Stimulated activated naive CD8-positive, alpha-beta T cell treated with anti-CD3 and anti-CD28 coated beads, Interleukin-15, amount 100 ng/mL, for 72 hours (primary cell): ENCODE measurements at places on chromosomes 5 and 9.

GRCh38 chr9:97903177-97903576, 19.1 kb downstream of the TRMO start:
- DNase-seq = no peak

GRCh38 chr5:160978944-160979343, 126.9 kb upstream of the ATP10B start:
- no peak for DNase-seq

DNA sequence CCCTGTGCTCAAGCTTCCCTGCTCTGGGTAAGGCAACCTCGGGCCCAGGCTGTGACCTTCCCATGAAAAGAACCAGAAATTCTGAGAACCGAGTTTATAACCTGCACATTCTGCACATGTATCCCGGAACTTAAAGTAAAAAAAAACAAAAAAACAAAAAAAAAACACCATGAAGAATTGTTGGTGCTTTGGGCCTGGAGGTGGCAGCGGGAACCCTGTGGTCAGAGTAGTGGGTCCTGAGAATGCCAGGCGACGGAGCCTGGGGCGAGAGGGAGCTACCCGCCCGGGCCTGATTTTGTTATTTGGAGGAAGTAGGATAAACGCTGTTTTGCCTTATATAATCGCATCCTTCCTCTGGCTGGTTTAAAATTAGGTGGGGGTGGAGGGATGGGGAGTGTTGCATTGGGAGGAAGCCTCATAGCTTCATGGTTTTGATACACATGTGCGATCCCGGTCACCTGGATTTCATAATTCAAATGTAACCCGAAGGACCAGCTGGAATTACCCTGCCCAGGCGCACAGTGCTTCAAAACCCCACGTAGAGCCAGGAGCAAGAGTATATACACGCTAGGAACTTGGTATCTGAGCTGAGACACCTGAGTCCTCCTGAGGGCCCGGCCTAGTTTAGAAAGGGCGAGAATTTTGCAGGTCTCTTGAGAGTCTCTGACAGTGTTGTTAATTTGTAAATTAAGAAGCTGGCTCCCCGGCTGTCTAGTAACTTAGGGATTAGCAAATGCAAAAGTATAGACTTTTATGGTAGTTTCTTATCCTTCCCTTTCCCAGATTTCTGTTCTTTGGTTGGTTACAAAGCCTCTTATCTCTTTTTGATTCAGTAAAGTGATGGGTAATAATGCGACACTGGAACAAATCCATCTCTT, 2.8 kb downstream of the MSX2 start:
- DNase-seq = no peak

GRCh38 chr5:21806943-21807342, 1046.2 kb downstream of the CDH12 start:
- no peak for DNase-seq

DNA sequence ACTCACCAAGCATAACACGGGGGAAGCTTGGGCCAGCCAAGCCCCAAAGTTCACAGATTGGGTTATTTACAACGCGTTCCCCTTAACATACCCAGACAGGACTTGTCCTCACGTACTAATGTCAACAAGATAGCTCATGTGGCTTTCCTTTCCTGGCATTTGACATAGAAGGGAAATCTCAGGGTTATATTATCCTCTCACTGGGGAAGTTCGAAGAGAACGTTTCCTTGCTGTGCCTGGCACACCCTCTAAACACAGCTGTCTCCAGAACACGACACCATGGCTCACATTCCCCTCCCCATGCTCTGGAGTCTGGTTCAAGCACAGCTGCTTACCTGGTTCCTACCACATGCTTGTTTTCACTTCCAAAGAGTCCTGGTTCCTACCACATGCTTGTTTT, 46.8 kb upstream of the OTULINL start:
- DNase-seq = no peak

- DNase-seq = no peak
These were observed 8.0 kb downstream of the SLC27A6 start for GRCh38 chr5:128973244-128973643.

DNA sequence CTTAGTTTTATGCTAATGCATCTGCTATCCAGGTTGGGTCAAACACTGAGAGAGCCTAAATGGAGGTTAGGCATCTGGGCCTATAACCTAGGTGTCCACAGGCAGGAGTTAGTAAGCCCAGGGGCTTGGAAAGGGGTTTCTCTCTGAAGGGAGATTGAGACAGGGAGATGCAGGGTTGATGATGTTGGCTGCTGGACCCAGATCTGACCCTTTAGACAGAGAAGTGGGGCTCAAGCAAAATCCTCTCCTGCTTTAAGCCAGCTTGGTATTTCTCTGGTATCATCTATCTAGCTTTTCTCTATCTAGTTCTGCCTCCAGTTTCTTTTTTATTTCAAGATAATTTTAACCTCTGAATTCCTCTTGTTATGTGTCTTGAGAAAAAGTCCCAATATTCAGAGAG, 18.3 kb upstream of the ANKRD55 start:
- no peak for DNase-seq

DNA sequence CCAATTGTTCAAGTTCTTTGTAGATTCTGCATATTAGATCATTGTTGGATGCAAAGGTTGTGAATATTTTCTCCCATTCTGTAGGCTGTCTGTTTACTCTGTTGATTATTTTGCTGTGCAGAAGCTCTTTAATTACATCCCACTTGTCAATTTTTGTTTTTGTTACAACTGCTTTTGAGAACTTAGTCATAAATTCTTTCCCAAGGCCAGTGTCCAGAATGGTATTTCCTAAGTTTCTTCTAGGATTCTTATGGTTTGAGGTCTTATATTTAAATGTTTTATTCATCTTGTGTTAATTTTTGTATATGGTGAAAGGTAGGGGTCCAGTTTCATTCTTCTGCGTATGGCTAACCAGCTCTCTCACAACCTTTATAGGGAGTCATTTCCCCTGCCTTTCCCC, 116.5 kb downstream of the CPLANE1 start:
- no peak for DNase-seq

GRCh38 chr5:133202066-133202665, 150.4 kb downstream of the HSPA4 start:
- no peak for DNase-seq

GRCh38 chr9:115275753-115276152, 157.8 kb upstream of the TNC start:
- no peak for DNase-seq

DNA sequence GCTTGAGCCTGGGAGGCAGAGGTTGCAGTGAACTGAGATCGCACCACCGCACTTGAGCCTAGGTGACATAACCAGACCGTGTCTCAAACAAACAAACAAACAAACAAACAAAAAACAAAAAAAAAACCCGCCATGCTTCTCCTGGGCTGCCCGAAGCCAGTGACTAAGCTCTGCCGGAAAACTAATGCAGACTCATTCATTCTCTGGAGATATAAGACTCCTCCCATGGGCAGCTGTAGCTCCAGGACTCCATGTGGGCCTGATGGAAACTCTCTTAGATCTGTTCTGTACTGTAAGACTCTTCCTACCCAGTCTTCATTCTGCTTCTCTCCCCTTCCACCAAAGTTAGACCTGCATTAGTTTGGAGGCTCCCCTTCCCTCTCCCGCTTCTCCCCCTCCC, 11.1 kb downstream of the GLDC start:
- DNase-seq = no peak

GRCh38 chr5:89968958-89969381, 440.6 kb downstream of the CETN3 start:
- DNase-seq = no peak

DNA sequence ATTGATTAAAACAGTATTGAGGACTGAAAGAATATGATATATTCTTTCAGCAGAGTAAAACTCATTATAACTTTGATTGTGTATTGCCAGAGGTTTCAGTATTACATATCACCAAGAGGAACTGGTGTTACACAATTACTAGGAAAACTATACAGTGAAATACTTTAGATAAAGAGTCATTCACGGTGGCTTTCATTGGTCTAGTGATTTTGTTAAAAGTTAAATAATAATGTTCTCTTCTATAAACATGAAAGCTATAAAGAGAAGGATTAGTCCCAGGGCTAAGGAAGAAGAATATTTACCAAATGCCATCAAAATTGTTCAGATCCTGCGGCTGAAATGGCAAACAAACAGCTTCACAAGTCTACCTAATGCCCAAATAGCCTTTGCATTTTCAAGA, 306.2 kb downstream of the SEMA5A start:
- DNase-seq = no peak

GRCh38 chr9:1878811-1879210, 136.3 kb upstream of the SMARCA2 start:
- no peak for DNase-seq

GRCh38 chr5:6950250-6950649, 237.0 kb downstream of the TENT4A start:
- DNase-seq = no peak

DNA sequence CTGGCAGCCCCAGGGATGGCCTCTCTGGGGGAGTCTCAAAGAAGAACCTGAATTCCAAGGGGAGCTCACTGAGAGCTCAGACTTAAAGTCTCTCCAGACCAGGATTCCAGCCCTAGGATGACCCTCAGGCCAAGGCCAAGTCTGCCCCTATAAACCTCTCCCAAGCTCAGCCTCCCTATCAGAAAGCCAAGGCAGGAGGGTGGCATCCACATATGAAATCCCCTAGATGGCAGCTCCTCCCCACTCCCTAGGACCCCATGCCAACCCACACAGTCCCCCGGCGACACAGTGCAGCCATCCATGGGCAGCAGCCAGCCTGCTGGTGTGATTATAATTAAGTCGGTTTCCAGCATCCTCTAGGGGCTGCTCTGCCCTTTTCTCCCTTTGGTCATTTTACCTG, 269.9 kb downstream of the CDK5RAP2 start:
- no peak for DNase-seq
